Stimulated activated CD8-positive, alpha-beta memory T cell treated with anti-CD3 and anti-CD28 coated beads, Interleukin-15, amount 100 ng/mL, for 24 hours (primary cell): ENCODE measurements at places on chromosomes 3 and 15.
A peak's percentile ranks its signal among the peaks of the same experiment; 100 is the strongest.

DNA sequence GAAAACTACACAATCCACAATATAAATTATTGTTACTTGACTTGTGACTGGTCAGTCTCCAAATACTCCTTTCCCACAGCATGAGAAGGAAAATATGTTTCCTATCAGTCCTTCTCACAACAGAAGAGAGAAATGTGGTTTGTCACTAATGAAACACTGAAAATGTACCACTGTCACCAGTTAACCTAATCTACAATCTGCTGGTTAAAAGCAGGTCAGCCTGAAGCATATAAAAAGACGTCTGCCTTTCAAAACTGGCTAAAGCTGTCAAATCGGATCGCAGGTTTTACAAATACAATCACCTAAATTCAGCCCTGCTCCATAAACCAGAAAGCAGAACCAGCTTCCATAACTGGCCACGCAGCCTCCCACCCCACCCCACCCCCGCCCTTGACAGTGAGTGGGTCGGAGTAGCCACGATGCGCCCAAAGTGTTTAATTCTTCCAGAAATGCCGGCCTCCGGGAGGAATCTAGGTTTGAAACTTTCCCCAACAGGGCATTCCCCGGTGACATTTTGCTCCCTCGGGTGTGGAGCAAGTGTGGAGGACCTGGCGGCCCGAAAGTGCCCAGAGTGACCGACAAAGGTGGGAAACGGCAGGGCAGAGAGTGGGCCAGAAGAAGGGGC is 682 bp downstream of the ETFA start:
- no peak for DNase-seq

GRCh38 chr15:90705212-90705611 is 11.9 kb upstream of the BLM start:
- no peak for DNase-seq

- no peak for DNase-seq
These were observed 57.4 kb downstream of the TIGIT start for GRCh38 chr3:114351123-114351821.

GRCh38 chr3:186993210-186993782 is 63.0 kb downstream of the ST6GAL1 start:
- no peak for DNase-seq

DNA sequence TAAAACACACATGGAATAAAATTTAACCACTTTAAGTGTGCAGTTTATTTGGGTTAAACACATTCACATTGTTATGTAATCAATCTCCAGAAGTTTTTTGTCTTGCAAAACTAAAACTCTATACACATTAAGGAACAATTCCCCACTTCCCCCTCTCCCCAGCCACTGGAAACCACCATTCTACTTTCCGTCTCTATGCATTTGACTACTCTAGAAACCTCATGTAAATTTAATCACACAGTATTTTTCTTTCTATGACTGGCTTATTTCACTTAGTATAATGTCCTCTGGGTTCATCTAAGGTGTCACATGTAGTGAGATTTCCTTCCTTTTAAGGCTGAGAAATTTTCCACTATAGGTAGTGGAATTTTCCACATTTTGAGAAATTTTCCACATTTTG is 568.7 kb upstream of the UBE2E2 start:
- no peak for DNase-seq

DNA sequence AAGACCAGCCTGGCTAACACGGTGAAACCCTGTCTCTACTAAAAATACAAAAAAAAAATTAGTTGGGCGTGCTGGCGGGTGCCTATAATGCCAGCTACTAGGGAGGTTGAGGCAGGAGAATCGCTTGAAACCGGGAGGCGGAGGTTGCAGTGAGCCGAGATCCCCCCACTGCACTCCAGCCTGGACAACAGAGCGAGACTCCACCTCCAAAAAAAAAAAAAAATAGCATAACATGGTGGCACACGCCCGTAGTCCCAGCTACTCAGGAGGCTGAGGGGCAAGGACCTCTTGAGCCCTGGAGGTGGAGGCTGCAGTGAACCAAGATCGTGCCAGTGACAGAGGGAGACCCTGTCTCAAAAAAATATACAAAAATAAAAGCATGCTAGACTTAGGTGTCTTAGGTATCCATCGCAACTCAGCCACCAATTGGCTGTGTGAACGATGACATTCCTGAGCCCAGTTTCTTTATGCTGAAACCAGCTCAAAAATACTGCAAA is 6.2 kb downstream of the PLCH1 start:
- DNase-seq = no peak

- DNase-seq = no peak
These were observed 63.7 kb downstream of the DCLK3 start for GRCh38 chr3:36700537-36701248.

DNA sequence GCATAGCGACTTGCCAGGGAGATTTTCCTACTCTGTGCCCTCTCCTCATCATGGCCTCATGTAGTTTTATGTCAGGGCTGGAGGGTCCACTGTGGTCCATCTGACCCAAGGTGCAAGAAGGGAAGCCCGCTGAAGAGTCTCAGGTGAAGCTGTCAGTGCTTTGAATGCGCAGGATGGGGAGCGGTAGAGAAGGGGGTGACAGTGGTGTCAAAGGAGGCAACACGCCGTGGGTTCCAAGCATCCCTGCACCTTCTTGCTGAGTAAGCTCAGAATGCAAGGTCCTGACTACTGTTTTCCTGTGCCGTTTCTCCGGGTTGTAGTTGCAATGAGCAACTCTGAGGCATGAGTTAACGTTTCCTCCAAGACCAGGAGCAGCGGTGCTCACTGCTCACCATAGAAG is 44.9 kb upstream of the RAB6B start:
- no peak for DNase-seq

DNA sequence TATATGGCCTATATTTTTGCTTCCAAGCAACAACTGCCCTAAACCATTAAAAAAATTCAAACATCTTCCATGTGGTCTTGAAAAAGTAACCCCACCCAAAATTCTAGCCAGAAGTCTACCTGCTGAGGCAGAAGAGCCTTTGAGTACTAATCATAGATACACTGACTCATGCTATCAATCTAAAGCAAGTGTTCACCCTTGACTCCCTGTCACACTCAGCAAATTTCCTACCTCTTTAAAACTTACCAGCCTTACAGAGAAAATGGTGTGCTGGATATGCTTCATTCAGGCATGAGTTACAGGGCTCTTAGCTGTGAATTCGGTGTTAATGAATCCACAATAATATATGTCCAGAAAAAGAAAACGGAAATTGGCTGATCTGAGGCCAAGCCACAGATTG is 373.8 kb downstream of the MAGI1 start:
- DNase-seq = no peak

- DNase-seq = no peak
These were observed 131.9 kb upstream of the STAC start for GRCh38 chr3:36248374-36248773.

DNA sequence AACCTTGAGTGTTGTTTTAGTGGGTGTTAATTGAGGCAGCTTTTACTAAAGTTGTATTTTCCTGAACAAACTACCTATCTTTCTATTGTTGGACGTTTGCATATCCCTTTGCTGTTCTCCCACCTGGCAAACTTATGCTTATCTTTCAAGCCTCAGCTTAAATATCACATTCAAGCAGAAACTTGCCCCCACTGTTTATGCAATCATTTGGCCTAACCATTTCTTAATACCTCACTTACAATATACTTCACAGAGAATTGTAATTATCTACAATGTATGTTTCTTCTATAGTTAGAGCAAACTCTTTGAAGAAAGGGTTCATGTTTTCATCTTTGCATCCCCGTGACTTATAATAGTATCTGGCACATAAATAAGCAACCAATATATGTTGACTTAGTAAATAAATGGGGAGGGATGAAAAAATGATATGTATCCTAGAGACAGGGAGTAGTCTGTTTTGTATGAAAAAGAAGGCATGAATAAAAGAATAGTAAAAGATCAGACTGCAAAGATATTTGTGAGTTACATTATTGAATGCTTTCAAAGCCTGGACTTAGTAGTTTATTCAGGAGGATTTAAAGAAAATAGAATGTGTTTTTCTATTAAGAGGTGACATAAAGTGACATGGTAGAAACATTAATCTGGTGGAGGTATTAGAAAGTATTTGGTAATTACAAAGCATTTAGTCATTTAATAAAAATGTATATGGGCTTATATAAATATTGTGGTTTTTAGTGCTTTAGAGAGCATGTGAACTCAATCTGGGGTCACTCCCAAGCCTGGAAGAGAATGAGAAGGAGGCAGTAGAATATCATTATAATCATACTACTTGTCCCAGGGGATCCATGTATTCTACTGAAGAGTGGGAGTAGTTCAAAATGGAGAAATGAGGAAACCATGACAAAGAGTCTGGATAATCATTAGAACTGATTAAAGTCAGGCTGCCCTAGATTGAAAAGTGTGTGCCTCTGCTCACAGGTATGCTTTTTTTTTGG is 60.0 kb upstream of the DCBLD2 start:
- no peak for DNase-seq

DNA sequence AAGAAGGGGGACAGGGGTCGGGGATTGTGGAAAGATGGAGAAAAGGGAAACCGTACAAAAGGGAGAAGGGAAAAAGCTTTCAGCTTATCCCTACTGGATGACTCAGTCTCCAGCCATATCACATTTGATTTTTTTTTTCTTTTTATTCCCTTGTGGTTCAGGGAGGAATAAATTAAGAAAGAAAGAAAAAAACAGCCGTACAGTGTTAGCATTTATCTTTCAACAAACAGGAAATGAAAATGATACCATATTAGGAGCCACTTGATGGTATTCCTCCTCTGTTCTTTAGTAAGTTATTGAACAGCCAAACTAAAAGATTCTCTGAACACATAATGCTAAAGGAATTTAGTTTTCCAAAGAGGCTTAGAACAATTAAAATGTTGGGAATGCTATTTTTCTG is 594.4 kb downstream of the FOXP1 start:
- no peak for DNase-seq

- no peak for DNase-seq
These were observed 44.4 kb downstream of the LSM3 start for GRCh38 chr3:14222900-14223594.

- no peak for DNase-seq
These were observed 35.3 kb downstream of the ANXA2 start for GRCh38 chr15:60362321-60363086.

- no peak for DNase-seq
These were observed 52.4 kb upstream of the SRGAP3 start for GRCh38 chr3:9301798-9302197.

DNA sequence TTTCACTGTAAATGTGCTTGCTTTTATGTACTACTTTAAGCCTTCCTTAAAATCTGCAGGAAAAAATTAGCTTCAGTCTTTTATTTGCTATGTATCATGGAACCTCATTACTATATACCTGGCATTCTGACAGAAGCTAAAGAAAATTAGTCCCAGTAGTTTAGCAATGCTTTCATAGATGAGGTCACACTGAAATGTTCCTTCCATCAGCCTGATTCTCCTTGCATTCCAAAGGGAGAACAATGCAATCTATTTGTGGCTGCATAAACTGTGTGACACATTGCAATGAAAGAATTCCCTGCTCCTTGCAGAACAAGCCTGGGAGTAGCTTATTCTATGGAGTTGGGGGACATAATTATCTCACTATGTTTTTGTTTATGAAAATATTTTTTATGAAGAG is 691.5 kb upstream of the ARPP21 start:
- no peak for DNase-seq

GRCh38 chr15:75156326-75157215 is 45.1 kb upstream of the C15orf39 start:
- no peak for DNase-seq

DNA sequence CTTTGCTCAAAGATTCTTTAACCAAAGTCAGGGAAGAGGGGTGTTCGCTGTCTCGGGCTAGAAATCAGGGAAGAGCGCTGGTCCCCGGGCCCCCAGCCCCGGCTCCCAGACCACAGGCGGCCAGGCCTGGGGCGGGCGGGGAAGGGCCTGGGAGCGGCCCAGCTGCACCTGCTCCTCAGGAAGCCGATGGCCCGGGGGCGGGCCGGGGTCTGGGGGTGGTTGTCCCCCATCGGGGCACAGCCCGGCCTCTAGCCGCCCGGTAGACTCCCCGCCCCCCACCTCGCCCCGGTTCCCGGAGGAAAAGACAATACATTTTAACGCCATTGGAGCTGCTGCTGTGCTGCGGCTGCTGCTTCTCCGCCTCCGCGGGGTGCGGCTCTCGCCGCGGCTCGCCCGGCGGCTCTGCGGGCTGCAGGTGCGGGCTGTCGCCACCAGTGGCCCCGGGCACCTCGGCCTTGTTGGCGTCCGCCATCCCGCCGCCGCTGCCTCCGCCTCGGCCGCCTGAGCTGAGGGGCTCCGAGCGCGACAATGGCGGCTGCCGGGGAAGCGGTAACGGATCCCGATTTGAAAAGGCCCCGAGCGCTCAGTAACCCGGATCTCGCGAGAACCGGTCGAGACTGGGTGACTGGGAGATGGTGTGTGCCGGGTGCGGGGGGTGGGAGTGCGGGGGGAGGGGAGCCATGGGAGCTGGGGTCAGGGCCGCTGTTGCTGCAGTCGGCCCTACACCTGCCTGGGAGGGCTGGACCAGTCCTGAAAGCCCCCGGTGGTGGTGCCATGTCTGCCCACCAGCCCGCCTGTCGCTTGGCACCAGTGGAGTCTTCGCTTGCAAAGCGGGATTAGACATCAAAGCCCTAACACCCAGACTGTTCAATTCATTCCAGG is at the start of gene MYEF2:
Gene MYEF2 (minus strand): TSS at position 530 of the 882 bp plus-strand sequence. CDS start 58 bp downstream, at position 472.
- peak; percentile 29 for DNase-seq

GRCh38 chr3:172154768-172155664 is 115.6 kb downstream of the FNDC3B start:
- DNase-seq = no peak

DNA sequence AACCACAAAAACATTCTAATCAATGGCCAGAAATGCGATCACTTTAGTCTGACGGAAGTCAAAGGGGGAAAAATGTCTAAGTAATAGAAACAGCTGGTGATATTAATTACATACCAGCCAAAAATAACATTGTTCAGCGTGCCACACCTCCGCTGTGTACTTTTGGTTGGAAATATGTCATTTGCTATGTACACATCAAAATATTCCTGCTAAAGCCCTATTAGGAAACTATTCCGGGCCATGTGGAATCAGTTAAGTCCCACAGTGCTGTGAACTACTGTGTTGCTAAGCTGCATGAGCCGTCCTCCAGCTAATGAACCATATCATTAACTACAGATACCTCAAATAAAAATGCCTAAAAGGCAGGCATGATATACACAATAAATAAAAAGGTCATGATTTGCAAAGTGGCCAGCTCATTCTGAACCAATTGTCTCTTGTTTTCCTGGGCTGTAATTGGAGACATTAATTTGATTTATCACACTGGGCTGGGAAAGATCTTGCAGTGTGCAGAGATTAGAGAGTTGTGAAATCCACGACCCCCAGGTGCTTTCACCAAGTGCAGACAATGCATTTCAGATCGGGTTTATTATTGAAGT is 200.5 kb upstream of the LRTM1 start:
- no peak for DNase-seq

- DNase-seq = no peak
These were observed 3.7 kb upstream of the THRB start for GRCh38 chr3:24498391-24498790.

GRCh38 chr3:83011481-83011880 is 1250.0 kb upstream of the GBE1 start:
- no peak for DNase-seq

DNA sequence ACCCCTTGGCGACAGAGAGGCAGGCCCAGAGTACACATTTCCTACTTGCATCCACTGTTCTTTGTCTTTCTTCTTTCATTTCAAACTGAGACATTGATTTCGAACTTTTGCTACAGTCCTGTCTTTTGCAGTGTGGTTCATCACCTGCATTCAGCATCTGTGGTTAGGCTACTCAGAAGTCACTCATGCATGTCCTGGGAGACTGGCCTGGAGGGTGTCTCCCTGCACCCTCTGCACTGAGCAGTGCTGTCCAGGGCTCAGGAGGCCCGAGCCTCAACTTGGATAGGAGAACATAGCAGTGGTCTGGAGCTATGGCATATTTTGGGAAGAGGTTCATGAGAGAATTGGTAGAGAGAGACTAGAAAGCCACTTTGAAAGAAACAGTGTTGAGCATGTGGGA is 240.2 kb upstream of the TPRG1 start:
- no peak for DNase-seq

GRCh38 chr3:72820415-72820814 is 27.8 kb downstream of the SHQ1 start:
- no peak for DNase-seq
